ENCODE measurements at places on chromosomes 6 and 20. TPM values are rescaled to one million over a fixed set of nuclear protein-coding genes. Genes with fewer than 3 reads are reported as not detected.

DNA sequence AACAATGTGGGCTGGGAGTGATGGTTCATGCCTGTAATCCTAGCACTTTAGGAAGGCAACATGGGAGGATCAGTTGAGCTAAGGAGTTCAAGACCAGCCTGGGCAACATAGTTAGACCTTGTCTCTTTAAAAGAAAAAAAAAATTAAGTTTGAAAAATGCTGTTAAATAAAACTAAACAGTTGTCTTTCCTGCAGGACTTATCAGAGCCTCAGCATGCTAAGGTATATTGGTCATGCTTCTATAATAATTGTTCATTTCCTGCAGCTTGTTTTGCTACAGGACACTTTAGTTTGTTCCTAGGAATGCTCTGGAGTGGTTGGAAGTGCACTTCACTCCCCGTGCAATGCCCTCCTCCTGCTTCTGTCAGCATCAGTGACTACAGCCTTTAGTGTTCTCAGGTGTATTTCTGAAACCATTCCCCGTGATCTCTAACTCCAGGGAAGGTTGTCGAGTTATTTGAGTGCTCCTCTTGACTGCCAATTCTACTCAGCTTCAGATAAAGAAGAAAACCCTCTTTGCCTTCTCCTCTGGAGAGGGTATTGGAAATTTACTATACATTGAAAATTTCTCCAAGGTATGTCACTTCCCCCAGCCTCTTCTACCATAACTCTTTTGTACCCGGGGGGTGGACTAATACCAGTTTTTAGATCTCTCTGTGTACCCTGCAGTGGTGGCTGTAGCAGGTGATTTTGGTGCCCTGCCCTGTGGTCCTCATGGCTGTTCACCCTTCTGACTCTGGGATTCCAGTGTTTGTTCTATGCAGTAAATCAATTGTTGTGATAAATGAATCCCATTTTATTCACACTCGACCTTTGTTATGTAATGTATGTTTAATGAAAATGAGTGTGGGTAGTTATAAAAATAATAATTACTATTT, 33.8 kb downstream of the NHLRC1 start:
- no peaks in the 10 kb centered on the region for H3K27me3 ChIP-seq
- no peak overlapping the region for H3K4me3 ChIP-seq
- H3K27ac ChIP-seq = no peak overlapping the region

- no peaks in the 10 kb centered on the region for H3K36me3 ChIP-seq
- no peak overlapping the region for H3K4me3 ChIP-seq
- H3K27me3 ChIP-seq = no peaks in the 10 kb centered on the region
- H3K4me1 ChIP-seq = no peaks in the 10 kb centered on the region
- DNase-seq = peak; percentile 22
Measured at GRCh38 chr6:12749531-12750379, 33.2 kb downstream of the PHACTR1 start.

The SSTR4 gene
- not detected for total RNA-seq

DNA sequence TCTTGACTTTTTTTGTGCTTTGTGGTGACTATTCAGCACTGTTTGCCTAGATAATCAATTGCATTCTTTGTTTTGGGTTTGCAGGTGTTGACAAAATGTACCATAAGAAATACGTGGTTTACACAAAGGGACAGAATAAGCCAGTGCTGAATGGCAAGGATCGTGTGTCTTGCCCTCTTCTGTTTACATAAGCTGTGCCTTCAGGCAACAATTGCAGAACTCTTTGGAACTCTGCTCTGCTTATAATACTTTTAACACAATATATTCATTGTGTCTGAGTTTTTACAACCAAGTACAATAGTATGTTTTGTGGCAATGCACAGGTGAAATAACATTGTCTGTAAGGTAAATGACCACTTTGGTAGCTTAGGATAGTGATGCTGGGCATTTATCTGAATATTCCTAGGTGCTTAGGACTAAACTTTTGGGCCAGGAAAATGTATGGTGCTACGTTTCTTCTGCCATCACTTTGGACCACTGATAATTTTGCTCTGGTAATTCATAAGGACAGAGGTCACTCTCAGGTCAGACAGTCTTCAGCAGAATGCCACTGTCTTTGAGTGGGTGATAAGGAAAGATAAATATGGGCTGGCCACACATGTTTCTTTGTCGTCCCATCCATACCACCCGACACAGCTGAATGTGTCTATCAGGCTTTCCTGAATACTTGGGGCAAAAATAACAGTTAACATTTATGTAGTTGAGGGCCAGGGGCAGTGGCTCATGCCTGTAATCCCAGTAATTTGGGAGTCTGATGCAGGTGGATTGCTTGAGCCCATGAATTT, 344.6 kb upstream of the IMPG1 start:
- H3K27ac ChIP-seq = no peak overlapping the region
- no peak overlapping the region for H3K4me3 ChIP-seq
- H3K27me3 ChIP-seq = no peaks in the 10 kb centered on the region
- DNase-seq = no peak
- no peaks in the 10 kb centered on the region for H3K4me1 ChIP-seq
- no peaks in the 10 kb centered on the region for H3K36me3 ChIP-seq

DNA sequence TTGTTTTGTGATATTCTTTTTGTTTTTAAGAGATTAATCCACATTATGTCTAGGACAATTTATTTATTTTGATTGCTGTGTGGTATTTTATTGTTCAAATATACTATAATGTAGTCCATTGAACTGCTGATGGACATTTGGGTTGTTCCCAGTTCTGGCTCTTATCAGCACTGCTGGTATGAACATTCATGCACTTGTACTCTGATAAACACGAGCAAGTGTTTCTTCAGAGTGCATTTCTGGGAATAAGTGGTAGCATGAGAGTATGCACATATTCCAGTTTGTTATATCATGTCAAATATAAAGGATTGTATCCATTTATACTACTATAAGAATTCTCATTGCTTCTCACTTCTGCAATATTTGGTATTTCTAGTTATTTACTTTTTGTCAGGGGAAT, 7.1 kb downstream of the CALHM6 start:
- H3K27ac ChIP-seq = no peak overlapping the region
- H3K4me1 ChIP-seq = no peaks in the 10 kb centered on the region
- no peak overlapping the region for H3K4me3 ChIP-seq
- DNase-seq = no peak
- peaks cover 1% of the 10 kb centered on the region for H3K27me3 ChIP-seq

DNA sequence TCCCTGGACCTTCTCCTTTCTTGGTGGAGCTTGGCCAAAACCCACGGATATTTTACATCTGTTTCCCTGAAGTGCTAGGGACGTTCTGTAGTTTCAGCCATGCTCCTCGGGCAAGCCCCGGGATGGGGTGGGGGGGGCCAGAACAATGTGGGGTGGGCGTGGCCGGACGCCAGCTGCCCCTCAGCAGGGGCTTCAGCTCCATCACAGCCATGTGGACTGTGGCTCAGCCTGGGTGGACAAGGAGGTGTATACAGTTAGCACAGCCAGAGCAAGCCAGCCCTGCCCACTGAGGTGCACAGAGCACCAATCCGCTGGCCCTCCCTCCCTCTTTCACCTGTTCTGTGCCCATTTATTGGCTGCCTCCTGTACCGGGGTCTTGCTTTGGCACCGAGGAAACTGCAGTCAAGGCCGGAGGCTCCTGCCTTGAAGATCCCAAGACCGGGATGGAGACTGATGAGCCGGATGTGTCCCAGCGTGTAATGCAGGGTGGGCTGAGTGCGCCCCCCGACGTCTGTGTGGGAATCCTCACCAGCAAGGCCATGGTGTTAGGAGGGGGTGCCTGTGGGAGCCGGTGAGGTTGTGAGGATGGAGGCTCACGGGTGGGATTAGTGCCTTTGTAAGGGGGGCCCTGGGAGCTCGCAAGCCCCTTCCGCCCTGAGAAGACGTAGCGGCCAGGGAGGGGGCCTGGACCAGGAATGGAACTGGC, 28.0 kb downstream of the FRMD1 start:
- H3K36me3 ChIP-seq = no peaks in the 10 kb centered on the region
- DNase-seq = no peak
- H3K27me3 ChIP-seq = no peaks in the 10 kb centered on the region

The ABHD16A gene
- 41.0 TPM for total RNA-seq

DNA sequence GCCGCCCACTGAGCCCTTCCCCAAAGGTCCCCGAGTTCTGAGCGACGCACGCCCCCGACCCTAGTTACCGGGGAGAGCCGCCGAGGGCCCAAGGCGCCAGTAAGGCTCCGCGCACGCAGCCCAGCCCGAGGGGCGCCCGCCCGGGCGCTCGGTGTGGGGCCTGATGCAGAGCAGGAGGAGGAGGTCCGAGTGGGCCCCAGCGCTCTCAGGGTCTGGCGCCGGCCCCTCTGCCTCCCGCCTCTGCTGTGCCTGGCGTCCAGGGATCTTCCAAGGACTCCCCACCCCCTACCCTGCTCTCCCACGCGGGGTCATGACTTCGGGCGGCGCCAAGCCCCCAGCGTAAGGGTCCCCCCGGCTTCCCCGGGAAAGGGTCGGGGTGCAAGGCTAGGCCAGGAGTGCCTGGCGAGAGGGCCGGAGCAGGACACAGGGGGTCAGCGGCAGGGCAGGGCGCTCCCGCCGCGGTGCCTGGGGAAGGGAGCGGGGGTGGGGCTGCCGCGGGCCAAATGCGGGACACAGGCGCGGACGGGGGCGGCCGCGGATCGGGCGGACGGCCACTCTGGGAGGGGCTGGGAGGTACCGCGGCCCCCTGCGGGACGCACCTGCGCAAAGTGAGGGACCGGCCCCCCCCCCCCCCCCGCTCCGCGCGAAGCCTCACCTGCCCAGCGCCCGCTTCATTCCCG, 637 bp downstream of the ABHD12 start:
- DNase-seq = peak; percentile 91
- H3K4me3 ChIP-seq = peak overlapping the region; percentile 96
- H3K27ac ChIP-seq = peak overlapping the region; percentile 53

The SLC17A2 gene
- total RNA-seq = not detected

The TPBG gene
- 47.8 TPM for total RNA-seq

The FOXS1 gene
- total RNA-seq = 0.36 TPM

GRCh38 chr6:157226026-157226625, 97.2 kb downstream of the TMEM242 start:
- no peaks in the 10 kb centered on the region for H3K4me1 ChIP-seq
- DNase-seq = peak; percentile 92
- H3K4me3 ChIP-seq = no peak overlapping the region
- H3K27ac ChIP-seq = no peak overlapping the region
- no peaks in the 10 kb centered on the region for H3K27me3 ChIP-seq

GRCh38 chr20:37911838-37912281, 8.9 kb downstream of the VSTM2L start:
- no peak overlapping the region for H3K27ac ChIP-seq
- H3K4me3 ChIP-seq = no peak overlapping the region
- peaks cover 58% of the 10 kb centered on the region for H3K27me3 ChIP-seq
- peaks cover 19% of the 10 kb centered on the region for H3K4me1 ChIP-seq
- no peaks in the 10 kb centered on the region for H3K36me3 ChIP-seq

The DPPA5 gene
- not detected for total RNA-seq

The HLA-DMB gene
- total RNA-seq = 2.2 TPM

DNA sequence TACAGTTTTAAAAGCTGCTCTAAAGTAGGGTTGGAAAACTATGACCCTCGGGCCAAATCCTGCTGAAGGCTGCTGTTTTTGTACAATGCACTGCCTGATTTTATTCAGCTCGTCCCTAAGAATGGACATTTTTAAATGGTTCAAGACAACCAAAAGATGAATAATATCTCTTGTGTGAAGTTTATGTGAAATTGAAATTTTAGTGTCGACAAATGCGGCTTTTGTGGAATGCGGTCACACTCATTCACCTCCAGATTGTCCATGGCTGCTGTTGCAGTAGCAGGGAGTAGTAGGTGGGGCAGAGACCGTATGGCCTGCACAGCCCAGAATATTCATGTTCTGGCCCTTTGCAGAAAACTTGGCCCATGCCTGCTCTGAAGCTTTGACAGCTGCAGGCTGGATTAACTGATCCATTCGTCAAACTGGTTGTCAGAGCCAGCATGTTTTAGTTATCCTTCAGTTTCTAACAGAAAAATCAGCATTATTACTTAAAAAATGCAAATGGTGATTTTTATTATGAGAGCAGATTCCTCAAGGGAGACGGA, 91.6 kb downstream of the PSMG4 start:
- H3K4me1 ChIP-seq = peaks cover 37% of the 10 kb centered on the region
- H3K4me3 ChIP-seq = no peak overlapping the region
- no peak overlapping the region for H3K27ac ChIP-seq
- no peaks in the 10 kb centered on the region for H3K36me3 ChIP-seq

- no peaks in the 10 kb centered on the region for H3K36me3 ChIP-seq
- no peak overlapping the region for H3K4me3 ChIP-seq
- peak overlapping the region; percentile 73 for H3K27ac ChIP-seq
- DNase-seq = peak; percentile 41
- H3K4me1 ChIP-seq = peaks cover 29% of the 10 kb centered on the region
- no peaks in the 10 kb centered on the region for H3K27me3 ChIP-seq
Measured at GRCh38 chr6:140572129-140572528, 1197.7 kb upstream of the CITED2 start.

The ABHD16B gene
- total RNA-seq = not detected

- H3K36me3 ChIP-seq = no peaks in the 10 kb centered on the region
- DNase-seq = no peak
- H3K27me3 ChIP-seq = no peaks in the 10 kb centered on the region
- H3K4me1 ChIP-seq = no peaks in the 10 kb centered on the region
- H3K27ac ChIP-seq = no peak overlapping the region
Measured at GRCh38 chr20:42118409-42119125, 500.4 kb upstream of the CHD6 start.

The CPNE5 gene
- total RNA-seq = not detected

The KIFC1 gene
- total RNA-seq = 3.2 TPM

Measured in osteoblast (primary cell).